CD4-positive, alpha-beta T cell treated with Interleukin-12 subunit alpha and Interleukin-12 subunit beta, for 1 hour (primary cell): ENCODE measurements at places on chromosomes 1 and 21.

DNA sequence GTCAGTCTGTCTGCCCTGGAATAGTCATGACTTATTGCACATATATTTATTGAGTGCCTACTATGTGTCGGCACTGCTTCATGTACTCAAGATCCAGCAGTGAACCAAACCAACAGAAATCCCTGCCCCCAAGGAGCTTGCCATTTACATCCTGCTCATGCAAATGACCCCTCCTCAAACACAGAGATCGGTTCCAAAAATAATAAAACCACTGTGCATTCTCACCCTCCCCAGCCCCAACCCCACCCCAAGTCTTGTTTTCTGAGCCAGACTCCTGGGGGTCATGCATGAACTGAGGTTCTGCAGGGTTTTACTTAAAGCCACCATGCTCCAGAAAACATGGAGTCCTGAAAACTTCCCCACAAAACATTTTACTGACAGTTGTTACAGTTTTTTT is 61.9 kb downstream of the KIAA0040 start:
- DNase-seq = no peak

DNA sequence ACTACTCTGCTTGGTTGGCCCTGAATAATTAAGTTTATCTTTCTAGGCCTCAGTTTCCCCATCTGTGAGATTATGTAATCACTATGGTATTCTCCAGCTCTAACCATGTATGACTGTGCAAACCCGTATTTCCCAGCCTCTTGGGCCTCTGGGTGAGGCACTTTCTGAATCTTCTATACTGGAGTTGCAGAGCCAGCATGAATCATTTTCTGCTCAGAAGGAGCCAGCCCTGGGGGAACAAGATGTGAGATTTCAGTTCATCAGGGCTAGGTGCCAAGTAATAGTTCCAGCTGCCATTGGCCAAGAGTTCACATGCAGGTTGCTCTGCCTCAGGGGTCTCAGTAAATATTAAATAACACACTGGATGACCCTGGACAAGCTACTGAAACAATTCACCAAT is 47.7 kb upstream of the USP24 start:
- no peak for DNase-seq

DNA sequence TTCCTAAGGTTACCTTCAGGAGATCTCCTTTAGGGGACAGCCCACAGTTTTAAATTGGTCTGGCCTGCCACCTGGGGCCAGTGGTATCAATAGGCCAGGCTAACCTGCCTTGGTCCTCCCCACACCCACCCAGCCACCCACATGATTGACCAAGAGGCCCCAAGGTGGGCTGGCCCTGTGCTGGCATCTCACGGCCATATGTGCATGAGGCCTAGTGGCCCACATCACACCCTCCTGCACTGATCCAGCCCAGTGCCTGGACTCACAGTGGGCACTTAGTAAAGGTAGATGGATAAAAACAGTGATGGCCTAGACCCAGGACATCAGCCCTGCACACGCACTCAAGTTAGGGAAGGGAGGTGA is 82.0 kb downstream of the DMRTB1 start:
- no peak for DNase-seq

DNA sequence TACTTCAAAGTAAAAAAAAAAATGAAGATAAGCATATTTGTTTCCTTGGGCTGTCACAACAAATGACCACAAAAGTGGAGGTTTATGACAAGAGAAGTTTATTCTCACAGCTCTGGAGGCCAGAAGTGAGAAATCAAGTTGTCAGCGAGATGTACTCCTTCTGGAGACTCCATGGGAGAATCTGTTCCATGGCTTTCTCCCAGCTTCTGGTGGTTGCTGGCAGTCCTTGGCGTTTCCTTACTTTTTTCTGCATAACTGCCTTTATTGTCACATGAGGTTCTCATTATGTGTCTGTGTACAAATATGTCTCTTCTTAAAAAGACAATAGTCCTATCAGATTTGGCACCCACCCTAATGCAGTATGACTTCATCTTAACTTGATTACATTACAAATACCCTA is 398.3 kb downstream of the KCNT2 start:
- DNase-seq = no peak

GRCh38 chr1:222772996-222773379 is 36.0 kb downstream of the FAM177B start:
- DNase-seq = no peak

DNA sequence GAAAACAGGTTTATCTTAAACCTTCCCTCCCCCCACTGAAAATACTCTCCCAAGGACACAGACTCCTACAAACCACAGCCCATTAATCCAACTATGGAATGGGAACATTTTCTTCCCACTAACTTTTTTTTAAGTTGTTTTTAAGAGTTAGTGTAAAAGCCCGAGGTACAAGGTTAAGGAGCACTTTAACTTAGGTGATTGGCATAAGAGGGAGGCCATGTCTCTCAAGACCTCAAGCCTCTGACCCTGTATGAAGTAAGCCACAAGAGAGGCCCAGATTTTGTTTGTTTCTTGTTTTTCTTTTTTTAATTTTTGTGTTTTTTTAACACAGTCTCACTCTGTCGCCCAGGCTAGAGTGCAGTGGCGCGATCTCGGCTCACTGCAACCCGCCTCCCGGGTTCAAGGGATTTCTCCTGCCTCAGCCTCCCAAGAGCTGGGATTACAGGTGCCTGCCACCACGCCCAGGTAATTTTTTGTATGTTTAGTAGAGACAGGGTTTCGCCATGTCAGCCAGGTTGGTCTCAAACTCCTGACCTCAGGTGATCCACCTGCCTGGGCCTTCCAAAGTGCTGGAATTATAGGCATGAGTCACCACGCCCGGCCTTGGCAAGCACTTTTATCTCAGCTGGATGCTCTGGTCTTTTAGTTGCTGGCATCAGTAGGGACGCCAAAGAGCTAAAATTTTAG is 14.4 kb downstream of the ARMH1 start:
- DNase-seq = no peak

DNA sequence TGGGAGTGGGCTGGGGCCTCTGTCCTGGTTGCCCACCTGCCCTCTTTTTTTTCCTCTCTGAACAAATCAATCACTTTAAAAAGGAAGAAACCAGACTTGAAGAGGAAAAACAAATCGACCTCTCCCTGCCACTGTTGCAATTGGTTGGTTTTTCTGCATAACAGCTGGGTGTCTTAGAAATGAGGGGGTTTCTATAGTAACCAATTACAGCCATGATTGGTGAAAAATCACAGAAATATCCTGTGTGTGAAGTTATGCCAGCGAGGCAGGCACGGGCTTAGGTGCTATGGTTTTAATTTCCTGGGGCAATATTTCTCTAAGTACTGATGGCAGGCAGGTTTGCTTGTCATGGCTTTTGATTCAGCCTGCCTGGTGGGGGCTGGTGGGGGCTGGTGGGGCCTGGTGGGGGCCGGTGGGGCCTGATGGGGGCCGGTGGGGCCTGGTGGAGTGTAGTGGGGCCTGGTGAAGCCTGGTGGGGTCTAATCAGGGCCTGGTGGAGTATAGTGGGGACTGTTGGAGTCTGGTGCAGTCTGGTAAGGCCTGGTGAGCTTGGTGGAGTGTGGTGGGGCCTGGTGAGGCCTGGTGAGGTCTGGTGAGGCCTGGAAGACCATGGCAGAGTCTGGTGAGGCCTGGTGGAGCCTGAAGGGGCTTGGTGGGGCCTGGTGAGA is 54.6 kb downstream of the AJAP1 start:
- DNase-seq = no peak

- DNase-seq = no peak
Observed at GRCh38 chr1:177385760-177386698, 215.3 kb downstream of the BRINP2 start.

DNA sequence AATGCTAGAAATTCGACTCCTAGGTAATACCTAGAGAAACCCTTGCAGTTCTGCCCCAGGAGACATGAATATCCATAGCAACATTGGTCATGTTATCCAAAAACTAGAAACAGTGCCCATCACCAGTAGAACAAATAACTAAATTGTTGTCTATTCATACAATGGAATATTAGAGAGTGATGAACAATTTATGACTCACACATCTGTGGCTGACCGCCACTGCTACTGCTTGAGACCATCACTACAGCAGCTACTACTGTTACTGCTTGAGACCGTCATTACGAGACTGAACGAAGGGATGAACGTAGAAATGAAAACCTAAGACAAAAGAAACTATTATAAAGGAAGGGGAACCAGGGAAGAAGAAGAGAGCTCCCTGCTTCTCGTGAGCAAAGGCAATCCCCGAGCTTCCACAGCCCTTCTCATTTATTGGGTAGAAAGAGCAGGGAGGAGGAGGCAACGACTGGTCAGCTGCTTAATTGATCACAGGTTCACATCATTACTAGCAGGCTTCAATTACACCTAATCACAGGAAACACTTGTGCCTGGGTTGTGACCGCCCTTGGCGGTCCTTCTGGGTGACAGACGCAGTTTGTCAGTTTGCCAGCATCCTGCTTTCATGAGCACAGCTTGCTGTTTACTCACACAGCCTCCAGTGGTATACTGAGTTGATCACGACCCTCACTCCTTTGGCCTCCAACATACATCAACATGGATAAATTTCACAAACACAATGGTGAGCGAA is 14.1 kb upstream of the PADI4 start:
- DNase-seq = no peak

GRCh38 chr1:76202670-76203069 is 128.1 kb downstream of the ST6GALNAC3 start:
- no peak for DNase-seq

DNA sequence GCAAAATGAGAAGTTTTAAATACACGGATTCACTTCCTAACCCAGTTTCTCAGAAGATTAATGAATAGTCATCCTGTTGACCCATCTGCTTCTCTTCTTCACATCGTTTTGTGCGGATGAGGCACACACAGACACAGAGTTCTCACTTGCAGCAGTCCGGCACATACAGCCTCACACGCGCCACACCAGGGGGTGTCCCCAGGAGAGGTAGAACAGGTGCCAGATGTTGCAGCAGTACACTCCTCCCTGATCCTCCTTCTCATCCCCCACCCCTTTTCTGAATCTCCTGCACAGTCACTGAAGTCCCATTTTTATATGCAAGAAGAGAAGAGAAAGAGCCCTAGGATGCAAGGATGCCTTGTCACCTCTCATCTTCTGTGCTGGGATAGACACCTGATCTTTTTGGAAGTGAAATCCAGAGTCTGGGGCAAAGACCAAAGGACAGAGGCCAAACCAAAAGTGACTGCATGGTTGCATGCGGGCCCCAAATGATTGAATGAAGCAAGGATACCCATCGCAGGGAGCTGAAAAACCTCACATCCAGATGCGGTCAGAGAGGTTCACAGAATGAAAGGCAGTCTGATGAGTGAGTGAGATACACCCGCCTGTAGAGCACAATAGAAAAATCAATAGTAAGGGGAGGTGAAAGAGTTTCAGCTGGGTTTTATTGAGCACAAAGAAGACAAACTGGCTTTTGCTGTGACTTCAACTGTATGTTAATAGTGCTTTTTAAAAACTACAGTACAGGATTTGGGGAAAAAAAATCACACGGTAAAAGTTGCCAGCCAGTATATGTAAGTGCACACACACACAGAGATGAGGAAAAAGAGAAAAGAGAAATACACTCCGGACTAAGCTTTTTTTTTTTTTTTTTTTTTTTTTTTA is 28.9 kb downstream of the PBX1 start:
- DNase-seq = no peak

DNA sequence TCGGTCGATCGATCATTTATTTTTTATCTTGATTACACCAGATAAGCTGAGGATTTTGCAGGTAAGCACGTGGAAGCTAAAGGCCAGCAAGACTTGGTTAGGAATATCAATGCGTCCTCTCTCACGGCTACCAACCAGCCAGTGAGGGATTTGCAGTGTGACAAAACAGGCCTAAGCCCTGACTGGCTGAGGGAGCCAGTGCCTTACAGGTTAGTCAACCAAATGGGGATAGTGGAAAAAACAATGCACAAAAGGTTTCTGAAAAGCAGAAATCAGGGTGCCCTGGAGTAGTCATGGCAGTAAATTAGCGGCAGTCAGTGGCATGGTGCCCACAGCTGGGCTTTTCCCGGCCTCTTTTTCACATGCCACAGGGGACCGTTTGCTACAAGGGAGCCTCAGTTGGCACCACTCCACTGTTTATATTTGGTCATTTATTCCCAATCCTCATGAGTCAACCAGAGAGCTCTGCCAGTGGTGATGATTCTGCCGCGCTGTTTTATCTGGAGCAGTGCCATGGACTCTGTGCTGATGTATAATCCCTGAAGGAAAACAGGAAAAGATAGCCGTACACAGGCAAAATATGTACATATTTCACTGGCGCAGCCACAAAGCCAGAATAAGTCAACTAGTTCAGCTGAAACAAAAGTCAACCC is 167.6 kb downstream of the RHOU start:
- no peak for DNase-seq

- DNase-seq = no peak
Observed at GRCh38 chr1:23425193-23425494, 596 bp upstream of the TCEA3 start.

DNA sequence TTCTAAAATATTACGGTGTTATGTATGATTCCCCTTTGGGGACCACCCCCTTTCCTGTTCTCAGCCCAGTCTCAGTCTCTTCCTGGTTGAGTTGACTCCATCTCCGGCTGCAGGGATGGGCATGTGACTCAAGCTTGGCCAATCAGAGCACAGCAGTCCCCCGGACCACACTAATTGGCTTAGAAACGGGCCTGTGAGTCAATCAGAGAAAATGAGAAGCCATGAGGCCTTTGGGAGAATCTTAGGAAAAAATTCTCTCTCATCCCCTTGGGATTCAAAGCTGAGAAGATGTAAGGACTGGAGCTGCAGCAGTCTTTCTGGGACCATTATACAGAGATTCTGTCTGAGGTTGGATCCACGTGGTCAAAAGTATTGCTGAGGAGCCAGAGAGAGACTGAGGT is 10.7 kb upstream of the FHAD1 start:
- DNase-seq = no peak

DNA sequence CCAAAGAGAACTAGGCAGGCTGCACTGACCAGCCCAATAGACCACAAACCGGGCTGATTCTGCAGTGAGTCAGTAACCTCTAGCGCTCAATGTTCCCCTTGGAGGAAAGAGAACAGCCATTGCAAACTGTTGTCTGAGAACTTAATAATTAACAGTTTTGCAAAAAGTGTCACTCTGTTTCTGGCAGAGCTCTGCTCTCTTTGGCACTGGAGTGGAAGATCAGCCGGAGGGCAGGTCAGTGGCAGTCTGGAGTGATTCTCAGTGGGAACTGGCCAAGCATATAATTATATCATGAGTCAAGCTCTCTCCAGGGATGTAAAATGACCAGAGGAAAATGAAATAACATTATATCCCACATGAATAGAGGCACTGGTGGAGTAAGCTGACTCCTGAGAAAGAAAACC is 238.3 kb downstream of the HLX start:
- DNase-seq = no peak

GRCh38 chr1:183580281-183580682 is 10.0 kb downstream of the NCF2 start:
- DNase-seq = peak; percentile 23

- DNase-seq = no peak
Observed at GRCh38 chr1:47186267-47187185, 3.3 kb downstream of the PDZK1IP1 start.

- peak; percentile 43 for DNase-seq
Observed at GRCh38 chr1:24111996-24112779, at the start of gene MYOM3. TSS of gene MYOM3 (minus strand) at chr1:24112135. CDS start at chr1:24108636, 3,499 bp downstream.
